ENCODE measurements at places on chromosomes 2 and 18. TPM values are rescaled to one million over a fixed set of nuclear protein-coding genes. Genes with fewer than 3 reads are reported as not detected.

The RAB12 gene
- 46.8 TPM for total RNA-seq

DNA sequence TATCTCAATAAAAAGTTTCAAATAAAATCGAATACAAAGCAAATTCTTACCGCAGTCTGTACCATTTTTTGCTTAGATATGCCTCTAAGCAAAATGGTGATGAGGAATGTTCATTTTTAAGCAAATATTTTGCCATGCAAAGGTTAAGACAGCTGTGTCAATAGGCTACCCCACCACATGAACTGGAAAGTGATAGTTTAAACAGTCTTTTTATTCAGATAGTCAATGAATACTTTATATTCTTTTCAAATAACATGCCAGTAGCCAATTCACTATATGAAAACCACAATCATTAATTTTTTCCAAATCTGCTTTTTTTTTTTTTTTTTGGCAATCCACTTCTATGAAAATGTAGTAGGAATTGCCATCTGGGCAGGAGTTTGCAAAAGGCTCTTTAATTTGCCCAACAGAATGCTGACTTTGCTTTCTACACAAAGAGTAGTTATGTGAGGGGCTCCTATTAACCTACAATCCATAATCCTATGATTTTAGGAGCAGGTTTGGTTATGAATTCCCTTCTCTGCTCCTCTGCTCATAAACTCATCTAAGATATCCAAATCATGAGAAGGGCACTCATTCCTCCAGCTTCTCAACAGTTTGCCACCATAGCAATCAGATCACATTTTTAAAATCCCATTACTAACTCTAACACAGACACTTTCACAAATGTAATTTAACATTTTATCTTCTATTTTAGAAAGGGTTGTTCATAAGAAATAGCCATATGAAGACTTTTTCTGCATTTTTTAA lies 69.2 kb downstream of the SLC40A1 start:
- DNase-seq: no peak

DNA sequence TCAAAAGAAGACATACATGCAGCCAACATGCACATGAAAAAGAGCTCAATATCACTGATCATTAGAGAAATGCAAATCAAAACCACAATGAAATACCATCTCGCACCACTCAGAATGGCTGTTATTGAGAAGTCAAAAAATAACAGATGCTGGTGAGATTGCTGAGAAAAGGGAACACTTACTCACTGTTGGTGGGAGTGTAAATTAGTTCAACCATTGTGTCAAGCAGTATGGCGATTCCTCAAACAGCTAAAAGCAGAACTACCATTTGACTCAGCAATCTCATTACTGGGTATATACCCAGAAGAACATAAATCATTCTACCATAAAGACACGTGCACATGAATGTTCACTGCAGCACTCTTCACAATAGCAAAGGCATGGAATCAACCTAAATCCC lies 95.5 kb upstream of the XIRP2 start:
- no peak for DNase-seq

GRCh38 chr2:108776475-108776874 lies 10.1 kb upstream of the CCDC138 start:
- no peak for DNase-seq

DNA sequence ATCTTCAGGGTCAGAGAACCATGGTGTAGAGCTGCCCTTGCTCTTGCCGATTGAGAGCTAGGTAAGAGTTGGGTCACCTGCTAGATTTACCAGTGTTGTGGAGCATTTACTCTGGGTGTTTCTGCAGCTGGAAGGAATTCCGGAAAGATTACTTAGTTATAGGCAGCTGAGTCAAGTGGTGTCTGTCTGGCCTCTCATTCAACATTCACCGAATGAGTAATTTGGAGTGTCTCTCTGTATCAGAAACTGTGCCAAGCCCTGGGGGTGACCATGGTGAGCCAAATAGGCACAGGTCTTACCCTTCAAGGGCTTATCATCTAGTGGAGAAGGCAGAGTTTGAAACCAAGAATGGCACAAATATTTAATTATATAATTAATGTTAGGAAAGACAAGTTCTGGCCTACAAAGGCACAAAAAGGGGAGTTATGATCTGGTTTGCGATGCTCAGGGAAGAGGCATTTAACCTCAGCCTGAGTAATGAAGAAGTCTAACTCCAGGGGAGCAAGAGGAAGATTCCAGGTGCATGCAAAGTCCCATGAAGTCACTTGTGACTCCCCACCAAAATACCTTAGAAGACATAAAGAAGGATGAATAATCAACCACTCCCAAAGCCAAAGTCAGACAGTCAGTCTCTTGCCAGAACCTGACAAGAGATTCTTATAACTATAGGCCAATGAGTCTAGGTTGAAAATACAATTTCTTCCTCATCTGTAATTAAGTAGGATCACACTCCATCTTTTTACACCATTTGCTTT lies 12.5 kb downstream of the SETBP1 start:
- DNase-seq: no peak

DNA sequence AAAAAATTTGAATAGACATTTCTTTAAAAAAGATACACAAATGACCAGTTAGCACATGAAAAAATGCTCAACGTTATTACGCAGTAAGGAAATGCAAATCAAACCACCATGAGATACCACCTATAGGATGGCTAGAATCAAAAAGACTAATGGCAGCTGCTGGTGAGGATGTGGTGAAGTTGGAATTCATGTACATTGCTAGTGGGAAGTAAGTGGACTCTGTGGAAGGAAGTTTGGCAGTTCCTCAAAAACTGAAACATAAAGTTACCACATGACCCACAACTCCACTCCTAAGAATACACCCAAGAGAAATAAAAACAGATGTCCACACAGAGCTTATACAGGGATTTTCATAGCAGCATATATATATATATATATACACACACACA lies 51.2 kb downstream of the MBP start:
- no peak for DNase-seq

- no peak for DNase-seq
Measured at GRCh38 chr2:119086327-119086726, 72.2 kb downstream of the C1QL2 start.

DNA sequence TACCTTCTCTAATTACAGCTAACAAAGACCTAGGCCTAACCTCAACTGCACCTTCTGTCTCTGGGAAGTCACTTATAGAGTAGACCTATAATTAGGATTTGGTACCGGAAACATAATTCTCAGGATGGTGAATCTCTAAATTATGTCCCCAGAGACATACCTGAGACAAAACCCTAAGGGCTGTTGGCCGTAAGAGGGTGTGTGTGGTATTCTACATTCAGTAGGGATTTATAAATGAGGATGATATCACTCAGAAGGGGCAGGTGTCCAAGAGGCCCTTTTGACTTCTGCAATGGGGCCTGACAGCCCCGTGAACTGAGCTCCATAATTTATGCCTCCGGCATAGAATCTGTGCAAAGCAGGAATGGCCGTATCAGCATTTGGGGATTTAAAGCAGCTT lies 13.5 kb upstream of the DARS1 start:
- no peak for DNase-seq

DNA sequence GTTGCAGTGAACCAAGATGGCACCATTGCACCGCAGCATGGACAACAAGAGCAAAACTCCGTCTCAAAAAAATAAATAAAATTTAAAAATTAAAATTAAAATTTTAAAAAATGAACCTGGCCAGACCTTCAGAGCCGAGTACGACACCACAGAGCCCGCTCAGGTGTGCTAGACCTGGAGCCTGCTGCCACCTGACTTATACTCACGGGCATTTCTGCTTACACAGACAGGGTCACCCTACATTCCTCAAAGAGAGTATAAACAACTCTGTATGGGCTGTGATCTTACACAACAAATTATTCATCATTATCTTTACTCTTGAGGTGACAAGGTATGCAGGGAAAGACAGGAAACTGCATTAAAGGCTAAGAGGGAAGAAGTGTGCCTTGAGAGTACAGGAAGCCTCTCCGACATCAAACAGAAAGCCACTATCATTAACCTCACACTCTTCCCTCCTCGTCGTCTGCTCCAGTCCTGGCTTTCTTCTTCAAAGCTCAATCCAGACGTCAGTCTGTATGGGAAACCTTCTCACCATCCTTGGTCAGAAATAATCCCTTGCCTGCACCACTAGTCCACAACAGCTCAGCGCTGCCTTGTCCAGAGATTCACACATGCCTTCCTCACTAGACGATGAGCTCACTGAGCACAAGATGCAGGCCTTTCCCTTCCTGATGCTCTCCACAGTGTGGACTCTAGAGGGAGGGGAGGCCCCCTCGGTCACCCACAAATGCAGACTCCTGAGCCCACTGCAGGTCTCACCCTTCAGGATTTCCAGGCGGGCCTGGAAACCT lies 56.2 kb downstream of the UXS1 start:
- no peak for DNase-seq

- no peak for DNase-seq
Measured at GRCh38 chr2:199042660-199043379, 414.9 kb downstream of the SATB2 start.

DNA sequence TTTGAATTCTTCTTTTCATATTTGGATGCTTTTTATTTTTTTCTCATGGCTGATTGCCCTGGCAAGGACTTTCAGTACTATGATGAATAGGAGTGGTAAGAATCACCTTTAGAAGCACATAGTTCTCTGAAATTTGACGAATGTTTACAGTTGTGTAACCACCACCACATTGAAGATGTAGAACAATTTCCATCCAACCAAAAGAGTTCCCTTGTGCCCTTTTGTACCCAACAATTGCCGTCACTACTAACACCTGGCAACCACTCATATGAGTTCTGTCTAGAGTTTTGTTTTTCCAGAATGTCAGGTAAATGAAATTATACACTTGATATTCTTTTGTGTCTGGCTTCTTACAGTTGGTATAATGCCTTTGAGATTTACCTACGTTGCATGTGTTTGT lies 28.7 kb upstream of the SLC16A14 start:
- no peak for DNase-seq

Measured in lower leg skin (tissue), 4 donors.